ENCODE measurements at places on chromosomes 1 and 21.

GRCh38 chr1:175449306-175449705, 256.7 kb upstream of the KIAA0040 start:
- DNase-seq = no peak

DNA sequence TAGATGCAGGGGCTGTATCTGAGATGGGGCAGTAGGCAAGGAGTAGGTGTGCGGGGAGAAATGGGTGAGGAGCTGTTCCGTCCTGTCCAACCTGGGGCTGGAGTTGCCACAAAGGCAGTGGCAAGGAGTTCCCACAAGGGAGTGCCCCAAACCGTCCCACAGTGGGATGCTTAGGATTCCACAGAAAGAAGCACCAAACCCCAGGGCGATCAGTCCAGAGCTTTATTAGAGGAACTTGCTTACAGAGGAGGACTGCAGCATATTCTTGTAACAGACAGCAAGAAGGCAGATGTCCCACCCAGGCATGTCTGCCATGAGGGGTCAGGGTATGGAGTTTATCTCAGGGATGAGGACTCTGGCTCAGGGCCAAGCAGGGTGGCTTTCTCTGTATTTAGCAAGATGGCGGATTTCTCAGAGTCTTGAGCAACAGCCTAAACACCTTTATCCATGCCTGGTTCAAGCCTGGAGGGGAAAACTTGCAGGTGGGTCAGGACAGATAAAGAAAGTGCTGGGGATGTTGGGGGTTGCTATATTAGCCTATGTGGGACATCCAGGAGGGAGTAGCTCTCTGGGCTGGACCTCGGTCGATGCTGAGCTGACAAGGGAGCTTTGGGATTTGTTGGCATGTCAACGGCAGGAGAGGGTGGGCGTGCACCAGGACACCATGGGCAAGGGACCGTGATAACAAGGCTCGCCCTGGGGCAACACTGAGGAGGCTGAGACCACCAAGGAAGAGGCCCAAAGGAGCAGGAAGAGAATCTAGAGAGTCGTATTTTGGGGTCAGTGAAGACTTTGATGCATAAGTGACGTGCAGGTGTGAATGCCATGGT, 32.8 kb downstream of the OBSCN start:
- no peak for DNase-seq

- DNase-seq = no peak
Observed at GRCh38 chr21:46108827-46109312, 11.0 kb downstream of the COL6A2 start.

DNA sequence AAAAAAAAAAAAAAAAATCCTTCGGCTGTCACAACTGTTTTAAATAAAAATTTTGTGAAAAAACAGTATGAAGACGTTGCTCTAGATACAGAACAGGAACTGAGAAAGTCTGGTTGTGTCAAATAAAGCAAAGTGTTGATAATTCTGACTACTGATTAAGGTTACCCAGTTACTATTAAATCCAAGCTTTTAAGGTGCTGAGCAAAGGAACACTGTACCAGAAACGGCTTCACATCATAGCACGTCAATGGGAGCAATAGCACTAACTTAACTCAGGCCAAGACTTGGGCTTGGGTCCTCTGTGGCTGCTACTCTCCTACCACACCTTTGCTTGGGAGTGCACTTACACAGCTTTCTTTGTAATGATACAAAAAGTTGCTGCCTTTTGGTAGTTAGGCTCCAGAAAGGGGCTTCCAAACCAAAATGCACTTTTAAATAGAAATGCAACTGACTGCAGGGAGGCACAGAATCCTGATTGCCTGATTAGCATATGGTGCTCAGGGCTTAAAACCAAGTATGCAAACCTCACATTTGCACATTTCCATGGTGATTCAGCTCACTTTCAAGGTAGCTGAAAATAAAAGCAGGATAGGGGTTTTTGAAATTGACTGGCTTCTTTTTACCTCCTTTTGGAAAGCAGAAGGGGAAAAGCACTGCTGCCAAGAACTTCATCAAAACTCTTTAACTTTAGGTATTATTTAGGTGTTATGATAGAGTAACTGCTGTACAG, 6.3 kb downstream of the MCL1 start:
- no peak for DNase-seq

DNA sequence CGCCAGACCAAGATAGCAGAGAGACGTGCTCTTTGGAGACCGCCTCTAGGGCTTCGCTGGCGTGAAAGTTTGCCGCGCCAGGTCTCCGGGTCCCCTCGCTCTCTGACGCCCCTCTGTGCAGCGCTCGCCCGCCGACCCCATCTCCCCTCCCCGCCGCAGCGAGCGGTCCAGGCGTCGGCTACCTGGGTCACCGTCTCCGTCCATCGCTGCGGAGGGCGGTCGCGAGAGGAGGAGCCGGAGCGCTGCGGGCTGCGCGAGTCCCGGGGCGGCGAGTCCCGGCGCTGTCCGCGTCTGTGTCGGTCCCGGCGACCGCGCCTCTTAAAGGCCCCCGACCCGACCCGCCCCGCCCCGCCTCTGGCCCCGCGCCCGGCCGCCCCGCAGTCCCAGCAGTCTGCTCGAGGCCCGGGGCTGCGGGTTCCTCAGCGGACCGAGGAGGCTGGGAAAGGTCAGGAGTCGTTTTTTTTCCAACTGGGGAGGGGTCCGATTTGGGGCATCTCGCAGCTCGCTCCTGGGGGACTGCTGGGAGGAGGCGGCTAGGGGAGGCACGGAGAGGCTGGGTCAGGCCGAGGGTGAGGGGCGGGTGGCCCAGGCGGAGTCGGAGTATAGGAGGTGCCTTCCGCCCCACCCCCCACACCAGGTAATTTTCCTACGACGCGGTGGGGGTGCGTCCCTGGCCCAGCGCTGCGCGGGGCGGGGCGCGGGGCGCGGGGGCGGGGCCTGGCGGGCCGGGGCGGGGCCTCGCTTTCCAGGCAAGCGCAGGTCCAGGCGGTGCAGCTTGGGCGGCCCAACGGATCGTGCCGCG, at the start of the genes FBXO2 and FBXO44:
Gene FBXO2 (minus strand): TSS at position 293 of the 802 bp plus-strand sequence. CDS start 89 bp downstream, at position 204.
Gene FBXO44 (plus strand): TSS at position 741 of the 802 bp plus-strand sequence. CDS start 959 bp downstream, outside the sequence.
- DNase-seq = peak; percentile 61

DNA sequence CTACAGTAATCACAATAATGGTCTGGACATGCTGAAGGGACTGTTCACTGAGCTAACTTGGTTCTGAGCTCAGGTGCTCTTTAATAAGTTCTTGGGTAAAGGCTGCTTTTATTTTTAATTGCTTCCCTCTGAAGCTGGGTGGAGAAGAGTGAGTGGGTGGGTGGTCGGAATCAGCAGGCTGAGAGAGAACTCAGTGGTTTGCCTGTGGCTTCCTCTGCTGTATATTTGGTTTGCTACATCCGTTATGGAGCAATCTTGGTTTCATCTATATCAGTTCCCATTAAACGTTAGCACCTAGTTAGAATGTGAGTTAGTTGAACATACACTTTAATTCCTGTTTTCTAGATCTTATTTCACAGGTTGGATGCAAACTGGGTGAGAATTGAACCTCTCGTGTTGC, 23.3 kb downstream of the CNIH4 start:
- DNase-seq = peak; percentile 24

DNA sequence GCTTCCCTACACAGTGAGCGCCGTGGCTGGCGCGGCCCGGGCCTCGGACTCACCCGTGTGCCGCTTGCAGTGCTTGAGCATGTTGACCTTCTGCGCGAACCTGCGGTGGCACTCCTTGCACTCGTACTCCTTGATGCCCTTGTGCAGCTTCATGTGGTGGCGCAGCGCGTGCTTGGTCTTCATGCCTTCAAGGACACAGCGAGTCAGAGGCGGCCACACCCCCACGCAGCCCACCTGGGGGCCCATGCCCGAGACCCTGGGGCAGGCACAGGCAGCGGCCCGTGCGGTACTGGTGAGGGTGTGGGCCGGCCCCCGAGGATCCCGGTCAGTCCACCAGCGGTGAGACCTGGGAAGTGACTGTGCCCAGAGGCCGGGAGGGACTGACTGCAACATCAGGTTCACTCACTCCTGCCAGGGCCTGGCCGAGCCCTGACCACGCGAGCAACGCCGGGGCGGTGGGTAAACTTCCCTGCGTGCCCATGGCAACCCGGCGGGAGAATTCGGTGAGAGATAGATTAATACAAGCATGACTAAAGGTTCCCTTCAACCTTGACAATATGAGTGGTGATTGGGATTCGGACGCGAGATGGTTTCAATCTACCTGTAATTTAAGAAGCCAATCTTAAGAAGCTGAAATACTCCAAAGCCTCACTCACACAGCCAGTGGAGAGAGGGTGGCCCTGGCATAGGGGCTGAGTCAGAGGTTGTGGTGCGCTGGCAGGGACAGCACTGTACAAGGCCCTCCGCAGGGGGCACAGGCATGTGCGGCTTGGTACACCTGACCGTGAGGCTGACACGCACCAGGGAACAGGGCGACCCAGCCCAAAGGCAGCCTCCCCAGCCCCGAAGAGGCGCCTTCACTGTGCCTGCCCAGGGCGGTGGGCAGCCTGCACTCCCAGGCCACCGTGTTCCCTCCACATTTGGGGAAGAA, 49.1 kb upstream of the RIPK4 start:
- DNase-seq = no peak

DNA sequence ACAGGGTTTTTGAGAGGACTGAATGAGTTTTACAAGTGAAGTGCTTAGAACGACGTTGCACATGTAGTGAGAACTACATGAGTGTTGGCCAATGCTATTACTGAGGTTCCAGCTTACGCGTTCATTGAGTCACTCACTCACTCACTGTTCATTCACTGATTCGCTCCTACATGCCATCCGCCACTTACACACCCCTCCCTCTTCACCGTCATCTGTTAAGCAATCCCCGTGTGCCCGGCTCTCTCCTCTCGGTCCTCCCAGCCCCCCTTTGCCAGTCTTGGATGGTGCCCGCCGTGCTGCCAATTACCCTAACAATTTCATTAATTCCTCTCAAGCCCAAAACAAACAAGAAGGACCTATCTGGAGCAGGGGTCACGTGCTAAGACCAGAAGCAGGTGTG, 27.3 kb upstream of the EPHA2 start:
- no peak for DNase-seq

DNA sequence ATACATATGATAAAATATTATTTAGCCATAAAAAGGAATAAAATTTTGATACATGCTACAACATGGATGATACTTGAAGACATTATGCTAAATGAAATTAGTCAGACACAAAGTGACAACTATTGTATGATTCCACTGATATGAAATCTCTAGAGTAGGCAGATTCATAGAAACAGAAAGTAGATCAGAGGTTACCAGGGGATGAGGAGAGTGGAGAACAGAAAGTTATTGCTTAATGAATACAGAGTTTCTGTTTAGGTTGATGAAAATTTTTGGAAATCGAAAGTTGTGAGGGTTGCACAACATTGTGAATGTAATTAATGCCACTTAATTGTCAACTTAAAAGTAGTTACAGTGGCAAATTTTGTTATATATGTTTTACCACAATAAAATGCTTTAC, 315.7 kb upstream of the USP25 start:
- no peak for DNase-seq

- DNase-seq = no peak
Observed at GRCh38 chr1:83994111-83994510, 4.8 kb downstream of the TTLL7 start.

GRCh38 chr1:117919376-117919775, 10.0 kb downstream of the GDAP2 start:
- no peak for DNase-seq

GRCh38 chr1:210908257-210908656, 225.7 kb downstream of the KCNH1 start:
- DNase-seq = no peak

DNA sequence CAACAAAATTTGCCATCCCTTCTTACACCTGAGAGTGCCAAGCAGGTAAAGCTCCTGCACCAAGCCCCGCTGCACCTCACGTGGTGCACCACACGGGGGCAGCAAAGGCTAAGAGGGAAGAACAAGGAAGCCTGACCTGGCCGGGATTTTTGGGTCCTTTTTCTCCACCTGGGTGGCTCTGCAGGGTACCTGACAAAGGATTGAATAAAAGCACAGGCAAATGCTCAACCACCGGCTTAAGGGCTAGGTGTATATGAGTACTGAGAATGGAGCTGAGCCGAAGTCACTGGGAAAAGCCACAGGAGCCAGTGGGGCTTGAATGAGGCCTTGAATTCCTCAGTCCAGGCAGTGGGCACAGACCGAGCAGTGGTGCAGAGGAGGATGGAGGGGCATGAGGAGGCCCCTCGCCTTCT, 36.4 kb downstream of the ZNF697 start:
- peak; percentile 9 for DNase-seq

DNA sequence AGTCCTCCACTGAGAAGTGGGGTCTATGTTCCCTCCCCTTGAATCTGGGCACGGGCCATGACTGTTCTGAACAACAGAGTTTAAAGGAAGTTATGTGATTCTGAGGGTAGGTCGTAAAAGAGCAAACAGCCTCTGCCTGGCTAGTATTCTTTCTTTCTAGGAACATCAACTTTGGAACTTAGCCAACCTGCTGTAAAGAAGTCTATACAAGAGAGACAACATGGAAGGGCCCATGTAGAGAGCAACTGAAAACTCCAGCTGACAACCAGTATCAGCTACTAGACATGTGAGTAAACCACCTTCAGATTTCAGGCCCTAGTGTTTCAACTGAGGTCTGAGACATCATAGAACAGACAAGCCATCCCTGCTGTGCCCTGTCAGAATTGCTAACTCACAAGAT, 7.5 kb downstream of the SELENOF start:
- DNase-seq = no peak

- DNase-seq = no peak
Observed at GRCh38 chr1:174153085-174153824, 6.1 kb upstream of the RABGAP1L start.

GRCh38 chr1:25018110-25018735, 88.1 kb upstream of the RUNX3 start:
- no peak for DNase-seq

DNA sequence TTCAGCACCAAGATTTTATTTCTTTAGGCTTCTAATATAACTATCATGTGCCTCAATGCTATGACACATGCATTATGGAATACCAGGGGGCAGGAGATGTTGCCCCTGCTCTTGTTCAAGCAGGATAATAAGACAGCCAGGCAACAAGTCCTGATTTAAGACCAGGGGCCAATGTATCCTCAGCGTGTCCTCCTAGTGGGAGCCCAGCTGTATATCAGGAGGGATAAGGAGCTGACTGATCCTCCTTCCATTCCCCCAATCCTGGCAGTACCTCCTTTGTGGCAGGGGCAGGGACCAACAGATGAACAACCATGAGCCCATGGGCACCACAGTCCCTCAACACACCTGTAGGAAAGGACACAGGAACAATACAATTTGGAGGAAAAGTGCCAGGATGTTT, 29.3 kb downstream of the SORT1 start:
- no peak for DNase-seq

GRCh38 chr1:34371829-34372532, 195.3 kb downstream of the C1orf94 start:
- DNase-seq = no peak

Measured in activated effector memory CD4-positive, alpha-beta T cell treated with Interleukin-2 at 50 U/mL for 16 hours (primary cell).